Ureter (tissue), 1 donor: ENCODE measurements at places on chromosomes 3 and 15. TPM values are rescaled to one million over a fixed set of nuclear protein-coding genes. Genes with fewer than 3 reads are reported as not detected.

DNA sequence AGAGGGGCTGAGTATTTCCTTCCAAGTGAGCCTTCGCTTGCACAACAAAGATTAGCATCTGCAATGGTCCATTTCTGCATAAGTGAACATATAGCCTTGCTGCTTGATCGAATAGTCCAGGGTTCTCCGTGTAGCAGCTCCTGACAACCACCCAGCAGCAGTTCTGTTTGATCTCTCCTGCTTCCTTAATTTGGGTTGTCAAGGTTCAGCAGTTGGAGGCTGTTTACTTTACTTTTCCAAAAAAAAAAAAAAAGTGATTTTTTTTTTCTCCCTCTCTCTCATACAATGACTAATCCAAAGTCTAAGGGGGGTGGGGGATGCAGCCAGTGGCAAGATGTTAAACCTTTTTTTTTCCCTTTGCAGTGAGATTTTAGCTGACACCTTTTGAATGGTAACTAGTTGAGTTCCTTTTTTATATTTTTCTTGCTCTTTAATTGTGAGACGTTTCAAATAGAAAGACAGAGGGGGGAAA, 3.6 kb downstream of the FOXP1 start:
- DNase-seq = no peak

DNA sequence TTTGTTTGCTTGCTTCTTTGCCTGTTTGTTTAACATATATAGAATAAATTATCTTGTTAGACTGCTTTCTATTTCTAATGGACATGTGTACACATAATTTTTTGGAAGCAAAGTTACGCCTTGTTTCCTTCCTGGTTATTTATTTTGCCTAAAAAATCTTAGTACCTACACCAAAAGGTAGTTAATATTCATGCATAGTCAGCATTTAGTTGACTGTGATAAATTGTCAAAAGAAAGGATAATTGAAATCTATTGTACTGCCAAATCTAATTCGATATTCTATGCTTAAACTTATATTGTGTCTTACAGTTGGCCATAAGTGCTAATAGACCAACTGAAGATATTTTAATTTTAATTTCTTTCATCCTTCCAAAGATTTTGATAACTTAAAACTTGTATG, 233.9 kb upstream of the ARL6 start:
- no peak for DNase-seq

DNA sequence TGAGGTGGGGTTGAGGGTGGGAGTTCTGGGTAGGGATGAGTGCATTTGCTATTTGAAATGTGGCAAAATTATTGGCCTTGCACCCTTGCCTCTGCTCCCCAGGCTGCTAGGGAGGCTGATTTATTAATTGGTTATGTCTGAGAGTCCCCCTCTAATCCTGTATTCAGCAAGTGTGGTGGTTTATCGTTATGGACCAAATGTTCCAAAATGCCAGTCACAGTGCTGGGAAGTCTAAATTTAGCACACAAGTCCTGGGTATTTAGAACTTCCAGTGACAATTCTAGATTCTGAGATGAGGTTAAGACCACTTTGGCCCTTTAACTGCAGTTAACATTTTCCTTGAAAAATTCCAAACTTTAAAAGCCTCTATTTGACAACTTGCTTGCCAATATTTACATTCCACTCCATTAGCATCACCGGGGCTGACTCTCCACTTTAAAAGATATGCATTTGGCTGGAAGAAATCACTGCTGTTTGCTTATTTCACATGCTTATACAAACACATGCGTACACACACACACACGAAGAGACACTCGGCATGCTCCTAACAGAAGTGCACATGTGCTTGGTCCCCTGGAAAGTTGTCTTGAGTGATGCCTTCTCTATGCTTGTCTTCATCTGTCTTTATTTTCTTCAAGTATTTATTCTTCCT, 247.7 kb downstream of the IL20RB start:
- DNase-seq = no peak

DNA sequence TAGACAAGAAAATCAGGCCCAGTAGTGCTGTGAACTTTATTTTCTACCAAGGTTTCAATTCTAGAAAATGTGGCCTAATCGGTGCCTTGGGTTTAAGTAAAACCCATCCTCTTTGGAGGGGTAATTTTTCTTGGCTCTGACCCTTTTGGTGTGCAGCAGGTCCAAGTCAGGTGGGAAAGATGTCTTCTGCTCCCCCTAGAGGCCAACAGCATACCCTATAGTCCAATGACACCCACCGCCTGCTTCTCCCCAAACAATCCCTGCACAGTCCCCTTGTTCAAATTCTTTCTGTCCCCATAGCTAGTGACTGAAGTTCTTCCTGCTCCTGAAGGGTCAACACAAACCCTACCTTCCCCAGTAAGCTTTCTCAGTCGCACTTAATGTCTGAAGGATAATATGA, 261.8 kb upstream of the GOLGA6L4 start:
- DNase-seq = no peak

- DNase-seq = no peak
Observed at GRCh38 chr3:60086811-60087210, 1037.0 kb upstream of the CFAP20DC start.

DNA sequence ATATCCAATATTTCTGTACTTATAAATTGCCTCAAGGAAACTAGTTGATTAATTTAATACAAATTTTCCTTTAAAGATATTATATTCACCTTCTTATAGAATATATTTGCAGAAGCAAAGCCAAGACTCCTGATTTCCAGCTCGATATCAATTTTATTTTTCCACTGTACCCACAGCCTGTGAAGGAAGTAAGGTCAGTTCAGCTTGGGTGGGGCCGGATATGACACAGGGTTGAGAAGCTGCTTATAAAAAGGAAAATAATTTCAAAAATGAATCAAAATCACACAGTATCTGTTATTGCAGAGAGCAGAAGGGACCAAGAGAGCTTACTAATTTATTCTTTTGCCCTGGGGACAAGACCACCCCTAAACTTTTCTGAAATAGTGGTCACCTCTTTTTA, 491.4 kb downstream of the TUSC7 start:
- DNase-seq = no peak

DNA sequence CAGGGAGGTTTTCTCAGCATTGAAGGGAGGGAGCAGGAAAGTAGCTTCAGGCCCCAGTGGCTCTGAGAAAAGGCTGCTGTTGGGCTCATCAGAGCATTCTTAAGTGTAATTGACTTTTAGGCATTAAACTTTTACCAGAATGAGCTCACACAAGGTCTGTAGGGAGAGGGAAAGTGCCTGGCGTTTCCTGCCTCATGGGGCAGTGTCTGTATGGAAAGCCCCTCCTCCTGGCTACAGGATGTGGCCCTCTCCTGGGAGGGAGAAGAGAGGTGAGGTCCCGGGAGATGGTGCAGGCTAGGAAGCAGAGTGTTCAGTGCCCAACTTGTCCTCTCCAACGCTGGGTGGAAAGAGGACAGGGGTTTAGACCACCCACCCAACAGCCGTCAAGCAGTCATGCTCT, 21.3 kb upstream of the SCN10A start:
- DNase-seq = no peak

DNA sequence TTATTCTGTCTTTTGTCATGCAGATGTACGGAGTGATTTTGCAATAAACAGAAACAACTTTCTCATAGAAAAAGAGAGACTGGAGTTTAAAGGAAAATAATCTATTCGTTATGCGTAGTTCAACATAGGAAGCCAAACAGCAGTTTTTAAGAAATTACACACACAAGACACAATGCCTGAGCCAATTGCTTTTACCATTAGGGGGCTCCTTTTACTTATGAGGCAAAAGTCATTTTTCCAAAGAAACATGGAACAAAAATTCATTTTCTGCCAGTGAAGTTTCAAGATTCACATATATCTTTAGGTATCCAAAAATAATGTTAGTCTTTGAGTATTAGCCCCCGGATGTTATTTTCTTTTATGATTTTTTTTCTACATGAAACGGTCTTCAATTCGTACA, 10.7 kb downstream of the CNTN6 start:
- DNase-seq = no peak

The SYNPR gene
- not detected for total RNA-seq

DNA sequence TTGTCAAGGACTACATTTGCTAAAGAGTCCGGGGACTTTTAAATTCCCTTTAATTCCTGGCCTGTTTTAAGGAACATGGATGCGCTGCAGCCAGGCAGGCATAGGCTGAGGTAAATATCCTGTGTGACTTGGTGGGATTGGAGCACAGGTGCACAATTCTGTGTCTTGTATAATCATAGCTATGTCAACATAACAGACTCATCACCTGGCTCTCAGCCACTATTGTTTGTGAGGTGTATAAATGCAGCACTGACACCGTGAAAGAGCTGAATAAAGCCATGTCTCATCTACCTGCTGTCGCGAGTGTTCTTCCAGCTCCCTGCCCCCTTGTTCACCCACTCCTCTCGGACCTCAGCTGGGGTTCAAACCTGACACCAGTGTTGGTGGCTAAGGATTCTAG, 109.7 kb downstream of the MFSD1 start:
- no peak for DNase-seq

DNA sequence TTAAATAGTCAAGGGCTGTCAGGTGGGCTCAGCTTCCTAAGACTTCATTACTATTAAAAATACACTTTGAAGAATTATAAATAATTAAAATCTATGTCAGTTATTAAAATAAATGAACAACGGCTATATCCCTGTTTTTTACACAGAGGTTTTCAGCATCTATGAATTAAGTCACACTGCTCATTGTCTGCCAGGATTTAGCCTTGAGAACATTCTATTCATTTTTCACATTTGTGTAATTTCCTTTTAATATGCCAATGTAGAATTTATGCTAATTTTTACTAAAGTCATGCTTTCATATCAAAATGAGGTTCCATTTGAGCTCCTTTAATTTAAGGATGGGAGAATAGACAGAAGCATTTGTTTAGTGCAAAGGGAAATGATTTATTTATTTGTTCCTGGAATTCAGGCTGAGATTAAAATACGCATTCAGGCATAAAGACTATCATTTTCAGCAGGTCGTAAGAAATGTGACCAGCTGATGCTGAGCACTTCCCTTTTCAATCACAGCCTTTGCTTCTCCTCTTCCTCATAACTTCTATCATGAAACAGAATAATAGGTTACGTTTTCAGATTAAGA, 345.1 kb downstream of the MFSD1 start:
- DNase-seq = no peak

The CCDC12 gene
- total RNA-seq = 72.0 TPM

- DNase-seq = no peak
Observed at GRCh38 chr15:37010595-37010994, 89.8 kb downstream of the MEIS2 start.

- DNase-seq = no peak
Observed at GRCh38 chr15:26166429-26166828, 303.3 kb upstream of the ATP10A start.

DNA sequence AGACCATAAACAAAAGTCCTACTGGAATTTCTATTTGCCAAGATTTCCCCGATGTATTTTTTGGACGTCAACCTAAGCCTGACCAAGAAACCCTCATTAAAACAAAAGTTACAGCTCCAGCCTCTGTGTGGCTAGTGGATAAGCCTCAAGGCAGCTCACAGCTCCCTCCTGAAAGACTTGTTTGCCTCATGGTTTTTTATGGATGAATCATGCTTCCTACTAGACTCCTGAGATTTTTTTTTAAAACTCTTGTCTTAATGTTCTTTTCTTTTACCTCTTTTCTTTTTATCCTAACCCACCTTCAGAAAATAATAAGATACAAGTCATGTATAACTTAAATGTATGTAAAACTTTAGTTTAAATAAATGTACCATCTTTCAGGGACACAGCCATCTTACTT, 52.4 kb downstream of the SUCNR1 start:
- DNase-seq = no peak

DNA sequence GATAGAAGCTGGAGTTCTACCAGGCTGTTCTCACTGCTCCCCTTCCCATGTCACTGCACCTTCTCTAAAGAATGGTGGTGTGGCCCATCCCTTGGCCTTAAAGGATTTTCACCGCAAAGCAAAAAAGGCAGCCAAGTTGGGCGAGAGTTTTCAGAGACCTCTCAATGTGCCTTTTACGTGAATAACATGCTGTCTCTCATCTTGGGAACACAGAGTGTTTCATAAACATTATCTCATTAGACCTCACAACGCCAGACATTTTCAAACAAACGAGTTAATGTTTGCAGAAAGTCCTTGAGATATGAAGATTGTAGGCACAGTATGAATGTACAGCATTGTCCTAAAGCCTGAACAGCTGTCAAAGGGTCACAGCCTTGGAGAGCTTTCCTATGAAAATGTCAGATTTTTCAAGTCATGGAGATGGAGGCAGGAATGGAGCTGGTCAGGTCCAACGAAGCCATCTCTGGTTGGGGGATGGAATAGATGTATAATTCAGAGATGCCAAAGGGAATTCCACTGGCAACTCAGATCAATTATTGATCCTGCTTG, 21.3 kb downstream of the TM4SF1 start:
- no peak for DNase-seq

The CFAP100 gene
- not detected for total RNA-seq

The GREM1 gene
- 26.0 TPM for total RNA-seq

GRCh38 chr3:123449997-123450604, 1.2 kb upstream of the ADCY5 start:
- peak; percentile 54 for DNase-seq

DNA sequence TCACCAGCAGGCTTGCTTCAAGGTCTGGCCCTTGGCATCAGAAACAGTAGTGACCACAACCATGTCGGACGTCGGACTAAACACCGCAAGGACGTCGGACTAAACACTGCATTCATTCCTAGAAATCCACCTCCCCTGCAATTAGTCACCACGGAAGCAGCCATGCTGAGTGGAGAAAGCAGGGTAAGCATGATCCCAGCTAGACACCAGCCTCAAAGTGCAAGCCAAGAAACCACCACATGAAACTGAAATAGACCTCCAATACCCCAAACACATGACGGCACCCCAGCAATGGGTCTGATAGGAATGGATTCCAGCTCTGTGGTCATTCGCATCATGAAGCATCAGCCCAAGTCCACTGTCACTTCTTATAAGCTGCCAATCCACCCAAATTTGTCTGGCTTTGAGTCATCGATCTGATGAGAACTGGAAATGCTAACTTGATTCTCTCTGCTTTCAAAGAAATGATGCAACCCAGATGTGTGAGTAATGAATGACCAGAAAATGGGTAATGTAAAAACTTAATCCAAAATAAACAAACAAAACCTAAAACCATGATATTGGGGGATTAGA, 348.3 kb upstream of the TMCO5A start:
- no peak for DNase-seq
